ENCODE measurements at places on chromosomes 7 and 10. TPM values are rescaled to one million over a fixed set of nuclear protein-coding genes. Genes with fewer than 3 reads are reported as not detected.
A peak's percentile ranks its signal among the peaks of the same experiment; 100 is the strongest.

- no peaks in the 10 kb centered on the region for H3K4me1 ChIP-seq
- H3K27ac ChIP-seq, result no peak overlapping the region
- H3K27me3 ChIP-seq, result no peaks in the 10 kb centered on the region
- H3K36me3 ChIP-seq, result no peaks in the 10 kb centered on the region
Measured at GRCh38 chr7:147878912-147879661, 711.5 kb upstream of the C7orf33 start.

DNA sequence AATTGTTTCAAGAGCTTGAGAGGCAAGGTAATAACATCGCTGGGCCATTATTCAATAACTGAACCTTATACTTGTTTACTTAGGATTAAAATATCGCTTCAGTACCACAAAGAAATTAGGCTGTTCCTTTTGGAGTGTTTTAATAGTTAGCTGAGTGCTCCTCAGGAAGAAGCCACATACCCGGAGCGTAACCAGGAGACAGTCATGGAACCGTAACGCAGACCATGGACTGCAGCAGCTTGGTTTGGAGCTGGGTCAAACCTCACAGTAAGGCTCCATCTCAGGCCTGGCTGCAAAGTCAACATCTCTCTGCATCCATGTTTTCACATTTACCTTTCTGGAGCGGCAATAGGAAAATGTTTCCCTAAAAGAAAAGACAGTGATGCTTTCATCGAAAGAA is 599.0 kb downstream of the TNS3 start:
- no peak for DNase-seq
- H3K27ac ChIP-seq, result no peak overlapping the region
- no peaks in the 10 kb centered on the region for H3K4me1 ChIP-seq
- H3K27me3 ChIP-seq, result no peaks in the 10 kb centered on the region

Gene HEPACAM2
- not detected for total RNA-seq

DNA sequence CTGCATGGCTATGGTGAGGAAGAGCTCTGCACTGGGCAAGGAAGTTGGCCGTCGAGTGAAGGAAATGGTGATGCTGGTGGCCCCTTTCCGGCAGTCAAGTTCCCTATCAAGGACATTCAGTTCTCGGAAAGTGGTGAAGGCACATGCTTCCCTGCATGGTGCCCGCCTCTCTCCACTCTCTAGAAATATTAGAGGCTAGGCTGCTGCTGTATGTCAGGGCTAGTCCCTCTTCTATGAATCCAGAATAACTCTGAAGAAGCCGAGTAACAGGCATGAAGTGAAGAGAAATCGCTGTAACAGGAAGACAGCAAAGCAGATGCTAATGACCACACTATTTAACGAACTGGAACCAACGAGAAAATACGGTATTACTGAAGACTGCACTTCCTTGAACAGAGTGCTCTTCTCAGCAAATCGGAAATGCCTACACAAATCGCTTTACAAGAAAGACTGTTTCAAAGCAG is 5.4 kb downstream of the IDI1 start:
- no peaks in the 10 kb centered on the region for H3K27me3 ChIP-seq
- peaks cover 48% of the 10 kb centered on the region for H3K36me3 ChIP-seq
- peaks cover 6% of the 10 kb centered on the region for H3K4me1 ChIP-seq
- peak; percentile 38 for DNase-seq

- H3K27ac ChIP-seq, result peak overlapping the region; percentile 7
- no peaks in the 10 kb centered on the region for H3K27me3 ChIP-seq
- no peak overlapping the region for H3K4me3 ChIP-seq
- H3K36me3 ChIP-seq, result peaks cover 48% of the 10 kb centered on the region
- no peak for DNase-seq
Measured at GRCh38 chr7:76346097-76346496, 12.7 kb downstream of the YWHAG start.

DNA sequence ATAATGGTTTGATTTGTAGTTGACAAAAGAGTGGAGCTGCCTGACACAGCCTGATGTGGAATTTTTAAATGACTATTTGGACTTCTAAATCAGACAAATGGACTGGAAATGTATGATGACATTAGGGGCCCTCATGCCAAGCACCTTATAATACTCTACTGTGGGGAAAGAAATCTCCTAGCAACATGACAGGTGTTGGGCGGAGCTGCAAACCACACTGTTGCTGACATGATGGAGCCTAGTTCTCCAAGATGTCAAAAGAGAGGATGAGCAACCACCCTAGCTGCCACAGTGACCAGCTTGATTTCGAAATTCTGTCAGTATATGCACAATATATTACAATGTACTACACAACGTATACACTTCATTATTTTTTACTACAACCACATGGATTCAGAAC is 65.8 kb downstream of the RHOBTB1 start:
- peaks cover 4% of the 10 kb centered on the region for H3K36me3 ChIP-seq
- H3K4me1 ChIP-seq, result peaks cover 5% of the 10 kb centered on the region
- H3K27ac ChIP-seq, result no peak overlapping the region
- H3K4me3 ChIP-seq, result no peak overlapping the region
- H3K27me3 ChIP-seq, result no peaks in the 10 kb centered on the region

Gene GRM3
- not detected for total RNA-seq

GRCh38 chr7:38068461-38068860 is 109.6 kb upstream of the STARD3NL start:
- no peak overlapping the region for H3K27ac ChIP-seq
- H3K36me3 ChIP-seq, result no peaks in the 10 kb centered on the region
- H3K4me1 ChIP-seq, result peaks cover 5% of the 10 kb centered on the region
- H3K4me3 ChIP-seq, result no peak overlapping the region
- H3K27me3 ChIP-seq, result no peaks in the 10 kb centered on the region

Gene PRKAR2B
- total RNA-seq, result 16.6 TPM

GRCh38 chr10:97927622-97928021 is 78.0 kb downstream of the GOLGA7B start:
- DNase-seq, result no peak
- H3K4me3 ChIP-seq, result no peak overlapping the region
- no peak overlapping the region for H3K27ac ChIP-seq
- H3K27me3 ChIP-seq, result peaks cover 11% of the 10 kb centered on the region
- no peaks in the 10 kb centered on the region for H3K4me1 ChIP-seq
- no peaks in the 10 kb centered on the region for H3K36me3 ChIP-seq

DNA sequence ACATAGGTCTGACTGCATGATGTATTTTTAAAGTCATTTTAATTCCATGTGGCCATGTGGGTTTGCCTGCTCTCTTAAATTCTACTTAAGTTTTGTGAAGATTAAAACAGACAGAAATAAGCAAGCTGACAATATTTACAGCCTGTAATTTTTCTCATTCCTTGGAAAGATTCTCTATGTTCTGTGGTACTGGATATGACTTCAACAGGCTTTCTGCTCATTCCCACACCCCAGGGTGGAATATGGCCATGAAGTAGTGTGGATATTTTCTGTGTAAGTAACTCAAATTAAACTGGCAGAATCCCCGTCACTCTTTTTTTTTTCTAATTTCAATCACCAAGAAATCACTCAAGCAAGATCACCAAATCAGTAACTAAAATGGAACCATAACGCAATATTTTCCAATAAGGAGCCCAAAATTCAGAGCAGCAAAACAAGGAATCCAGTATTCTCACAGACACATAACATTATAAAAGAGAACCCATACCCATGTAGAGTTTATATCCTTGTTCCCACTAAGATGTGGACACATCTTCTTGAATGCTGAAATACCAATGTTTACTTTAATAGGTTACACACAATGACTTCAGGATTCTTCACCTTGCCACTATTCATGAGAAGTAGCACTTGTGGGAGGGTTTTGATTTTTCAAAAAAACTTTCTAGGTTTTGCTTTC is 5.7 kb downstream of the HOXA5 start:
- no peak overlapping the region for H3K27ac ChIP-seq
- no peaks in the 10 kb centered on the region for H3K4me1 ChIP-seq
- H3K4me3 ChIP-seq, result no peak overlapping the region
- H3K27me3 ChIP-seq, result peaks cover 88% of the 10 kb centered on the region
- DNase-seq, result no peak
- no peaks in the 10 kb centered on the region for H3K36me3 ChIP-seq

DNA sequence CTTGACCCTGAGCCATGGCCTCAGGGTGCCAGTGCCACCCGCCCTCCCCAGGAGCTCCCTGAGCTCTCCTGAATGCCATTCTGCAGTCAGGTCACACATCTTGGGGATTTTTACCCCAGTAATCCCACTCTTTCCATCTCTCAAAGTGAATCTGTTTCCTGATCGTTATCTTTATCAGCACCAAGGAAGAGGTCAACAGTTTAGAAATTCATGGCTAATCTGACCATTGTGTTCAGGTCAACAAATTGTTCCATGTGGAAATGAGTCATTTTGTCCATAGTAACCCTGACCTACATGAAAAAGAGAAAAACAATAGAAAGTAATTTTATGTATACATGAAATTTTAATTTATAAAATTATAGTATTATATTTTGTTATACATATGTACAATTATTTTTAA is 28.8 kb upstream of the ZNF488 start:
- no peaks in the 10 kb centered on the region for H3K36me3 ChIP-seq
- no peaks in the 10 kb centered on the region for H3K27me3 ChIP-seq
- H3K4me1 ChIP-seq, result no peaks in the 10 kb centered on the region
- no peak overlapping the region for H3K4me3 ChIP-seq
- DNase-seq, result no peak
- H3K27ac ChIP-seq, result no peak overlapping the region

DNA sequence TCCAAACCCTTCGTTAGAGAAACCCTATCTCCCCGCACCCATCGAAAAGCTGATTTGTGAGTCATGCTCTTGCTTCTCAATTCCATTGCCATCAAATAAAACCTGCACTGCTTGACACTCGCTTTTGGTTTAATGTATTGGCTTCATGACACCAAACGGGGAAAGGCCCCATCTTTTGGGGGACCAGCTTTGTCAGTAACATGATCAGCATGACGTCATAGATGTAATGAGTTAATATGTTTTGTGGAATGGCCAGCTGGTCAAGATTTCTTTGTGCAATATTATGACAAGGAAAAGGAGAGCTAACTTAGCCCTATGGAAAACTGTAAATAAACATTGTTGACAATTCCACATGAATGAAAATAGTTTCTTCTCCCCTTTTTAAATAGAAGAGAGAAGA is 1260.5 kb upstream of the CELF2 start:
- H3K27me3 ChIP-seq, result no peaks in the 10 kb centered on the region
- DNase-seq, result no peak
- no peaks in the 10 kb centered on the region for H3K4me1 ChIP-seq
- no peak overlapping the region for H3K27ac ChIP-seq
- no peaks in the 10 kb centered on the region for H3K36me3 ChIP-seq

DNA sequence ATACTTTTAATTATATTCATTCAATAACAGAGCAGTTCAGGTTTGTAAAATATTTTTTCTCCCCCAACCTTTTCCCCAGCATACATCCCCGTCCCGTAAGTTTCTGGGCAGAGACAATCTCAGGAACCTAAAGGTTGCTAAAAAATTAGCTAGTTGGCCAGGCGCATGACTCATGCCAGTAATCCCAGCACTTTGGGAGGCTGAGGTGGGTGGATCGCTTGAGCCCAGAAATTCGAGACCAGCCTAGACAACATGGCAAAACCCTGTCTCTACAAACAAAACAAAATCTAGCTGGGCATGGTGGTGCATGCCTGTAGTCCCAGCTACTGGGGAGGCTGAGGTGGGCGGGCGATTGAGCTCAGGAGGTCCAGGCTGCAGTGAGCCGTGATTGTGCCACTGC is 40.2 kb downstream of the TCF7L2 start:
- no peaks in the 10 kb centered on the region for H3K36me3 ChIP-seq
- no peak overlapping the region for H3K4me3 ChIP-seq
- H3K27ac ChIP-seq, result no peak overlapping the region

DNA sequence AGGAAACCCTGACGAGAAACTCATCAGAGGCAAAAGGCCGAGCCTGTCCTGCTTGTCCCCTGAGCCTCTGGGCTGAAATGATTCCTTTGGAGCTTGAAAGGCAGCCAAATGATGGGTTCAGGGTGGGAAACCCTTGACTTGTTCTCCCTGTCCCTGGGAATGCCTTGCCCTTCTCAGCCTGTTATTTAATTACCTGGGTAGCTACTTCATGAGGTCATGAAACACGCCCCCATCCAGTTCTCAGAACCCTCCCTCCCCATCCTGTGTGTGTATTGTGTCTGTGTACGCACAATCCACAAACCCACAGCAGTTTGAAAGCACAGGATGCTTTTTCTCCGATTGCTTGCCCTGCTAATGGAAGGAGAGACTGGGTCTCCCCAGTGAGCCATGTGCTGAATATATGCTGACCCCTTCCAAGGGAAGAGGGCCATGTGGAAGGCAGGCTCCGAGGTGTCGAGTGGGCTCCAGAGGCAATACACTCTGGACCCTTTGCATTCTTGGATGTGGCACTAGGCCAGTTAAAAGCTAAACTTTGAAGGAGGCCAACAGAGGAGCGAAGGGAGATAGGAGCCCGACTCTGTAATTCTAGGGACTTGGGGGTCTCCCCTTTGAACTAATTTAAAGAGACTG is 10.6 kb downstream of the DUSP5 start:
- H3K4me3 ChIP-seq, result no peak overlapping the region
- peak overlapping the region; percentile 97 for H3K27ac ChIP-seq
- peaks cover 86% of the 10 kb centered on the region for H3K36me3 ChIP-seq
- H3K27me3 ChIP-seq, result no peaks in the 10 kb centered on the region

DNA sequence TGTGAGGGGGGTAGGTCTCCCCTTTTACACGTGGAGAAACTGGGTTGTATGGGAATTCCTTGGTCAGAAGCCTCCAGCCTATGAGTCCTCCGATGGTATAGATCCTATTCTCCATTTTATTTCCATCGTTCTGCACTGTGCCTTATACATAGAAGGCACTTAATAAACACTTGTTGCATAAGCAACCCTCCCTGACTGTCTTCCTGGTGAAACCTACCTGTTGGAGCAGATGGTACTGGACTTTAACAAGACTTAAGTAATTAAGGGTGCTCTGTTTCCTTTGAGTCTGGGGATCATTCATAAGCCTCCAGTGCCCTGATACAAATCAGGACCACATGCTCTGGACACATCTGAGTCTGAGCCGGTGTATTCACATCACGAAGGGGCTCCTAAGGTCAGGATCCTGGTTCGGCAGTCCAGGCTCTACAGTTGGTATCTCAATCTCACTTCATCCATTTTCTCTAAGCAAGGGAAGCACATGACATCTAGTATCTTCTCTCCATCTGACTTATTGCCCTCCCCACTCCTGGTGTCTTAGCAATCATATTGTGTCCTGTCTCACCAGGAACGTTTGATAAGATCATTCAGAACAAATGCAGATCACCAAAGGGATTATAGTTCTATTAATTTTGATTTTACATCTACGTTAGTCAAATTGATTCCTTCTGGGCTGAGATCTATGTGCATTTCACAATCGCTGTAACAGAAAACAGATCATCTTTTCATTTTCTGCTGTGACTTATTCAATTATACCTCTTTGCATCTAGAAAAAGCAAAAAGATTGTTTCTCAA is 22.8 kb upstream of the EZH2 start:
- no peak for DNase-seq
- no peaks in the 10 kb centered on the region for H3K27me3 ChIP-seq
- no peak overlapping the region for H3K4me3 ChIP-seq
- no peaks in the 10 kb centered on the region for H3K36me3 ChIP-seq
- H3K27ac ChIP-seq, result no peak overlapping the region

DNA sequence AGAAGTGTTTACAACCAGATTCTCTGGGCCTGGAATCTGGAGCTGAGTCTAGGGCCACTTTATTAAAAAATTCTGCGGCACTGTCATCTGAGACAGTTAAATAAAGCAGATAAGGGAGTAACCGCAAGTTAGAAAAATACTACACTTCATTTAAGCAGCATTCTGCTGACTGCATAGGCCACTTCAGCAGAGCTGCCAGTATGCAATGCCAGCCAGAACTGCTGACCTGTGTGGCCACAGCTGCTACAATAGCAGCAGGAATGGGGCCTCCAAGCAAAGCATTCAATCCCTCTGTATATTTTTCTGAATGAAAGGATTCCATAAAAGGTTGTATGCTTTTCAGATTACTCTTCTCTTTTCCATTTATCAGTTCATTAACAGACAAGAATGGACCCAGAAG is 136.0 kb downstream of the COL28A1 start:
- H3K4me1 ChIP-seq, result no peaks in the 10 kb centered on the region
- no peaks in the 10 kb centered on the region for H3K36me3 ChIP-seq
- no peak overlapping the region for H3K4me3 ChIP-seq
